ENCODE measurements at places on chromosomes 11 and 22.

DNA sequence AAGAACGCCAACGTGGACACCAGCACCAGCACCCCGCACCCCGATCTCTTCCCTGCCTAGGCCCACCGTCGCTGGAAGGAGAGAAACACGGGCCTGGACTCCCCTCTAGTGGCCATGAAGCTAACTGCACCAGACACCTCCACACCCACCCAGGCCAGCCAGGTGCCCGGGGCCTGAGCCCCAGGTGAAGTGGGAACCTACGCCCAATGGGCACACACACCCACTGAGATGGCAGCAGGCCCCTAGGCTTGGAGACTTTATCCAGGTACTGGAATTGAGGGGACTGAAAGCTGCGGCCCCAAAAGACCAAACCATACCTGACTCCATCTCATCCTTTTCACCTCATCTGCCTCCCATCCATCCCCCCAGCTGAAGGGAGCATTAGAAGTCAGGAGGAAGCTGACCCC, 81.0 kb downstream of the BUD13 start:
- DNase-seq = peak; percentile 52

- no peak for DNase-seq
Measured at GRCh38 chr11:115462004-115462541, 42.1 kb downstream of the CADM1 start.

GRCh38 chr11:17475666-17476316, 854 bp downstream of the ABCC8 start:
- no peak for DNase-seq

- no peak for DNase-seq
Measured at GRCh38 chr11:5703741-5704536, 14.3 kb downstream of the TRIM22 start.

DNA sequence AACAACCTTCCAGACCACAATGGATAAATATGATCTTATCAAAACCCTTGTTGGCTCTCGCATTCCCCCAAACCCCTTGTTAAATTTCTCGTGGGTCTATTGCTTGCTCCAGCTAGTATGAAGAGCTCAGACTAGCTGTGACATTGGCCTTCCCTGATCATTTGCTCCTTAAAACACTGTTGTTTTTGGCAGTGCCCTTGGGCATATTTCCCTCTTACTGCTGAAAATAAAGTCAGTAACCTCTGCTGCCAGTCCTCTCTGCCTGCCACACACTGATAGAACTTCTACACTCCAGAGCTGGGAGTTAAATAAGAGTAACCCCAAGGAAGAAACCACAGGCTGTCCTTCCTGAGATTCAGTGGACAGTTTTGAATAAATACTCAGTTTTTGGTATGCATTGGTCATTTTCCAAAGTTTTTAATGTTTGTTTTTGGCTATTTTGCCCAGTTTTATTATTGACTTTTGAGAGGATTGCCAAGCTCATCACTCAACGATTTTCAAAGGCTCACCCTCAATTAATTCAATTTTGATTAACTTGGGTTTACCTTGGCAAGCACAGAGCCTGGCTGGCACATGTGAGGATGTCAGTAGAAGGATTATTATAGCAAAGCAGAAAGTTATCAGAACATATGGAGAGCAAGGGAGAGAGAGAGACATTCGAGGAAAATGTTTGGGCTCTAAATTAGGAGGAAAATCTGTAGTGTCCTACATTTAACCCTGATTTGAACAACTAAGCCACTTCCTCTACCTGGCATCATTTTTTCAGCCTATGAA, 84.3 kb upstream of the SYN3 start:
- no peak for DNase-seq

- DNase-seq = no peak
Measured at GRCh38 chr22:29213493-29213892, 7.8 kb downstream of the EMID1 start.

DNA sequence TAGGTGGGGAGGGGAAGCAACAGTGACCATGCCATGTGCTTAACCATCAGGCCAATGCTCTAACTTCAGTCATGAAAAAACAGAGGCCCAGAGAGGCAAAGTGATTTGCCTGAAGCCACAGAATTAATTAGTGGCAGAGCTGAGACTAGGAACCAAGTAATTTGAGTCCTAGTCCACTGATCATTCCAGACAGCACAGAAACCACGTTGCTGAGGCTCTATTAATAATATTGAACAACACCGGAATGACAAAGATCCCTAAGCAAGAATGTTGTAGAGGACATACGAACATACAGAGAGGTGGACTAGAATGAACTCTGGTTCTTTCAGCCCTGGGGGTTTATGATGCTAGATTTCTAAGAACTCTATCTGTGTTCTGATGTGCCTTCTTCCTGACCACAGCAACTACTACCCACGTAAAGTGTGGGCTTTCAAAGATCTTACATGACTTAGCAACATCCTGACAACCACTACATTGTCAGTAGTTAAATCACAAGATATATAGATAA, 92.3 kb downstream of the GAB2 start:
- no peak for DNase-seq

DNA sequence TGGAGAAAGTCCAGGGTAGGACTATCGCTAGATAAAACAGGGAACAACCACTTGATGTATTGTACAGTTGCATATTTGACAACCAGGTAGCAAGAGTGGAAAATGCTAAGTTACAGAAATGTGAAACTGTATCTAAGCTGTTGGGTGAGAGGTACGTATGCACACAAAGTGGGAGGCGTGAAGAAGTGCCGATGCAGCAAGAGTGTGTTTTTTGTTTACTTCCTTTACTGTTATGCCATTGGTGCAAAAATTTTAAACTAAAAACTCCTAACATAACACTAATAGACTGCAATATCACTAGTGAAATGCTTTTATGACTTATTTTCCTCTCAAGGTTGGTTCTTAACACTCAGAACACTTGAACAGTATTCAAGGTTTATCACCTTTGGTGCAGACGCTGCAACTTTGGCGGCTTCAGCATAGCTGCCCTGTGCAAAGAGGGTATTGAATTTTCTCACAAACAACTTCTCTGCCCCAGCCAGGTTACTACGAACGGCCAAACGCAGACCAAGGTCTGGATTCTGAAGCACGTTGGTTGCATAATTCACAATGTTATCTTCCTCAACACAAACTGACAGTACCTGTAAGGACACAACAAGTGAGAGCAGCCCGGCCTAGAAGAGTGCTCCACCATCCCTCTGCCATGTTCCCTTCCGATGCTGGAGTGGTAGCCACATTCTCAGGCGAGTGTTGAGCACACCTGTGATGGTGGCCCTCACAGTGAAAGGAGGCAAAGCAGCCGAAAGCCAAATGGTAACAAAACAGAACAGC, 55.8 kb upstream of the SLC25A1 start:
- no peak for DNase-seq

DNA sequence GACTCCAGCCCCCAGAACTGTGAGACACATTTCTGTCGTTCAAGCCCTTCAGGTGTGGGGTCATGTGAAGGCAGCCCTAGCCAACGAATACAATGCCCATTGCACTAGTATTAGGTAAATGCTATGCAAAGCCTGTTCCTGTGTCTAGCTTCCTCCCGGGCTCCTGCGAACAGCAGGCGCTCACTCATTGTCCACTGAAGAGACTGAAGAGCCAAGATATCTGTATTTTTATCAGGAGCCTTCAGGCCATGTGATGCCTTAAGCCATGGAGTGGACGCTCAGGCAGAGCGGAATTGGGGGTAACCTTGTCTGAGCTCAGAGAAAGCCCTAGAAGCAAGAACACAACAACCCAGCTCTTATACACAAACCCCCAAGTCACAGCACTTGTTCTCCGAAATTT, 4.2 kb upstream of the TMPRSS6 start:
- DNase-seq = no peak

GRCh38 chr11:20011307-20011951, 148.8 kb downstream of the DBX1 start:
- DNase-seq = no peak

- peak; percentile 83 for DNase-seq
Measured at GRCh38 chr22:40728731-40729189, 49.5 kb downstream of the MCHR1 start.

DNA sequence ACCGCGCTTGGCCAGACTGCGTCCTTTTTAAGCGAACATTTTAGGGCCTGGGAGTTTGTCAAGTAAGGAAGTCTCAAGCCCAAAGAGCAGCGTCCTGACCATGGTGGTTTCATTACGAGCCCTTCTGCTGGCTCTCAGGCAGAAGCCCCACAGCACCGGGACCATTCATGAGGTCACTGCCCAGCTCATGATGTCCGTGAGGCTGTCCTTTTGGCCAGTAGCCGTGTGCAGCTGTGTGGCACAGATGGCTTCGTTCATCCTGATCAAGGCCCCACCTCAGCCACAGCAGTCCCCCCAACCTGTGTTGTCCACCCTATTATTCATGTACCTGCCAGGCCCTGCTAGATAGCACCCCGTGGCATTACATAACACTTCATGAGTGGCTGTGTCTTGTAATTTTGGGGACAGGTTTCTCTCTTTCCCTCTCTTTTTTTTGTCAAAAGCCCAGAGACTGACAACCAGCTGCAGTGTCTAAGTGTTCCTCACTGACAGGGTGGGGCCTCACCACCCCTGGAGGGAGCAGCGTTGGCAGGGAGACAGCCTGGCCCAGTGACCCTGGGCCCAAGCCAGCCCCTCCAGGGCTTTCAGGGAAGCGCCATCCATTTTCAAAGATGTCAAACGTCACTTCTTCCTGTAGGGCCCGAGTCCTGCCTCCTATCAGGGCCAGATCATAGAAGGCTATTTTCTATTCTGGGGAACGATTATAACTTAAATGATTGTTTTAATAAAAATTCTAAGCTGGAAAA, 21.8 kb upstream of the CABP7 start:
- DNase-seq = no peak

GRCh38 chr22:42202048-42202447, 68.4 kb downstream of the TCF20 start:
- no peak for DNase-seq

DNA sequence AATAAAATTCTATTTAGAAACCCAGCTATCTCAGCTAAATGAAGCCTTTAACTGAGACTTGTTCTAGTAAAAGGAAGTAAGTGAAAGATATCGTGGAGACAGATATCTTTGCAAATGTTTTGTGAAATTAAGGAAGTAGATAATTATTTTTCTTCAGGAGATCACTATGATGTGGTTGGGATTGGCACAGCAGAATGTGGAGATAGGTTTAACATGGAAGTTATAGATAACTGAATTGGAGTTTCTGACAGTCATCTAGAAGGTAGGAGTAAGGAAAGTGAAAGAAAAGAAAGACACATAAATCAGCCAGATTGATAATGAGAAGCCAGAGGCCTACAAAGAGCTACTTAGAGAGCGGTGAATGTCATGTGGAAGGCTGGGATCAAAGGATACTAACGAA, 4.7 kb upstream of the CASP5 start:
- no peak for DNase-seq

- no peak for DNase-seq
Measured at GRCh38 chr22:22244316-22245250, at the start of gene VPREB1. Gene VPREB1 (plus strand): TSS chr22:22244786. CDS start chr22:22244814, 28 bp downstream.

Measured in stimulated activated naive CD4-positive, alpha-beta T cell (primary cell).